ENCODE measurements at places on chromosomes 3 and 15. TPM values are rescaled to one million over a fixed set of nuclear protein-coding genes. Genes with fewer than 3 reads are reported as not detected.

Gene UPK1B
- 0.40 TPM for total RNA-seq

Gene EXD1
- not detected for total RNA-seq

Gene GHSR
- not detected for total RNA-seq

Gene SCG5
- 11.1 TPM for total RNA-seq

Gene DISP2
- total RNA-seq, result 0.25 TPM
